ENCODE measurements at places on chromosomes 2 and 18.

- no peak for DNase-seq
Observed at GRCh38 chr2:134839649-134840048, 1.2 kb downstream of the ACMSD start.

DNA sequence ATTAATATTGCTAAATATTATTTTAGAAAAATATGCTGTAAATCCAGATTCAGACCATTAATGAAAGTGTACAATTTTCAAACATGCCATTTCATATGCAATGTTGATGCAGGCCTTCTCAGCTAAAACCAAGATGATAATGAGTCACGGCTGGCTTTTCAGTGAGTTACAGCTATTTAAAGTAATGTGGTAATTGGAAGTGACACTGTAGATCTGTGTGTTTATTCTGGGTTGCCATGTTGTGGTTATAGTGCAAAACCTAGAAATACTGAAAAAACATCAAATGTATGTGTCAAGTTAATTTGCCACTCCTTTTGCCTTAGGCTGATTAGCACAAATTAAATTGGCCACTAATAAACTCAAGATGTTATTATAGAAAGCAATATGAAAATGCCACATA, 506.6 kb downstream of the ERBB4 start:
- DNase-seq, result peak; percentile 91

DNA sequence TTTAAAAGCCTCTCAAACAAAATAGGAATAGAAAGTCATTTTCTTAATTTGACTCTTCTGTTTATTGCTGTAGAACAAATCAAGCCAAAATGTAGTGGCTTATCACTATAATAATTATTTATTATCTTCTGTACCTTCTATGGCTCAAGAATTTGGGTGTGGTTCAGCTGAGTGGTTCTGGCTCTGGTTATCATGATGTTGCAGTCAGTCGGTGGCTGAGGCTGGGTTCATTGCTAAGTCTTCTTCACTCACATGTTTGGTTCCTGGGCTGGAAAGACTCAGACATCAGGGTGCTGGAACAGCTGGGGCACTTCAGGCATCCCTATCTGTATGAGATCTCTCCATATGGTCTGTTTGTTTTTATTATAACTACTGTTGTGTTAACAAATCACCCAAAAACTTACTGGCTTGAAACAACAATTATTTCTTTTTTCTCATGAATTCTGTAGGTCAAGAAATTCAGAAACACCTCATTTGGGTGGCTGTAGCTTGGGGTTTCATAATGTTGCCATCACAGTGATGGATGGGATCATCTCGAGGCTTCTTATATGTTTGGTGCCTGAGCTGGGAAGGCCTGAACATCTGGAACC, 242.6 kb upstream of the FBXO11 start:
- no peak for DNase-seq

- no peak for DNase-seq
Observed at GRCh38 chr2:230840301-230840700, 24.4 kb upstream of the ITM2C start.

DNA sequence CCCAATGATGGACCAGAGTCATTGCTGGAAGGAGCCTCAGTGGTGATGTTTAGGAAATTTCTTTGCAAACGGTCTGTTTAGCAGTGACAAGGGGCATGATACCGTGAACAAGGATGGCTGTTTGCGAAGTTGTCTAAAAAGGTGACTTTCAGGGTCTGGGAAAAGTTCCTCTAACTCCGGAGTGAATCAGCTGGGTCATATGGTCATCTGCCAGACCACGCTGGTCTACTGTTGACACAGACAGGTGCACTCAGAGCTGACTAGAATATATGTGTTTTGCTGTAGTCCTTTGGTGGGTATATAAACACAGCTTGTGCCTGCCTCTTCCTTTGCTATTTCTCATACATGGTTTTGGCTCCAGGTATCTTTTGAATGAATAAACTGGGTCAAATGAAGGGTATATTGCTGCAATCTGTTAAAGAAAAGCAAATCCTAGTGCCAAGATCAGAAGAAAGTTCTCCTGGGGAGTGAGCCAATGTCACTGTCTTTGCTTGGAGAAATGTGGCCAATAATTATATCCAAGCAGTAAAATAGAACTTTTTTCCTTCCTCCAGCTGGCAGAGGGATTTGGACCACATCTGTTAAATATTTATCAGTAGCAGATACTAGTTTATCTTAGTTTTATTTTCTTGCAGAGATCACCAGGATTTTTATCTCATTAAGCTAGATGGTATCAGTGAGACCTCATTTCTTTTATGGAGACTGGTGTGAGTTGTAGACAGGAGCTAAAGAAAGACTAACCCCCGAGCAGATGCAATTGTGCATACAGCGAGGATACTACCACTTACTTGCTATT, 286.0 kb downstream of the TRIB2 start:
- no peak for DNase-seq

DNA sequence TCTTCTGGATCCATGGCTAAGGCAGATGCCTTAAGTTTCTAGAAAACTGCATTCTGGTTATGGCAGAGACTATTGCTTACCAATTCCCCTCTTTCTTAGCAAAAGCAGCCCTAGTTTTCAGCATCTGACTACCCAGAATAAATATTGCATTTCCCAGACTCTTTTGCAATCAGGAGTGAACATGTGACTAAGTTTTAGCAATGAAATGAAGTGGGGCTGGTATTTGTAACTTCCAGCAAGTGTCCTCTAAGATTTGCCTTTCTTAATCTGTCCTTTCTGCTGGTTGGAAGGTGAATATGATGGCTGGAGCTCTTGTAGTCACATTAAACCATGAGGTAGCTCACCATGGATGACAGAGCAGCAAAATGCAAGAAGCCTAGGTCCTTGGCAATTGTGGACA, 132.9 kb upstream of the PKDCC start:
- no peak for DNase-seq

GRCh38 chr2:148338541-148338940, 306.0 kb upstream of the EPC2 start:
- DNase-seq, result peak; percentile 75
